ENCODE measurements at places on chromosomes 7 and 10. TPM values are rescaled to one million over a fixed set of nuclear protein-coding genes. Genes with fewer than 3 reads are reported as not detected.
A peak's percentile ranks its signal among the peaks of the same experiment; 100 is the strongest.

- DNase-seq = no peak
Observed at GRCh38 chr7:154906736-154907355, 96.1 kb downstream of the PAXIP1 start.

DNA sequence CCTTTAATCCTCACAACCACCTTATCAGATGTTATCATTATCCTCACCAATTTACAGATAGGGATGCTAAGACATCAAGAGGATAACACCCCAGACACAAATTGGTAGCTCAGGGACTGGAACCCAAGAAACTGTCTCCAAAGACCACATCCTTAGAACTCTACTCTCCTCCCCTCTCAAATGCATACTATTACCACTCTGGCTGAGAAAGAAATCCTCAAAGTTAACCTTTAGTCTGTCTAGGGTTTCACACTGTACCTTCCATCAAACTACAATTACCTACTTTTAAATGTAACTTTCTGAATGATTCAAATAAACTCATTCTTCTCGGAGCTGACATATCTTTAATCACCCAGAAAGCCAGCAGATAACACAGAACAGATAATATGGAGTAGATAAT is 6.6 kb downstream of the EZH2 start:
- DNase-seq = no peak

DNA sequence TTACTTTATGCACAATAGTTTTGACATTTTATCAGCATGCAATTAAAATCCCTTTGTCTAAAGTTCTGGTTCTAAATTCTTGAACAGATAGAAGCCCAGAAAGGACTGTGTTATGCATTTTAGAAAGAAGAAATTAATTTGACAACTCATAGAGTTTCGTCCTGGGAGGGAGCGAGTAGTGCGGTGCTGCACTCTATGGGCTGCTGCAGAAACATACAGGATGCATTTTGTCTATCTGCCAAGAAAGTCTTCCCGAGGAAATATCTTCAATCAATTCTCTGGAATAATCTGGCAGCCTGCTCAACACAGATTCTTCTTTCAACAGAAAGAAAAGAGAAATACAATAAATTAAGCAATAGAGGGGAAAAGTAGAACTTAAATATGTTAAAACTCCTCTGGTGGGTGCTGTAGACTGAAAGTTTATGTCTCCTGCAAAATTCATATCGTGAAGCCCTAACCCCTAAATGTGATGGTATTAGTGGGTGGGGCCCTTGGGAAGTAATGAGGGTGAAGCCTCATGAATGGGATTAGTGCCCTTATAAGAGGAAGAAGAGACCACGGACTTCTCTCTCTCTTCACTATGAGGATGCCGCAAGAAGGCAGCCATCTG is 39.0 kb upstream of the IFRD1 start:
- DNase-seq = no peak

DNA sequence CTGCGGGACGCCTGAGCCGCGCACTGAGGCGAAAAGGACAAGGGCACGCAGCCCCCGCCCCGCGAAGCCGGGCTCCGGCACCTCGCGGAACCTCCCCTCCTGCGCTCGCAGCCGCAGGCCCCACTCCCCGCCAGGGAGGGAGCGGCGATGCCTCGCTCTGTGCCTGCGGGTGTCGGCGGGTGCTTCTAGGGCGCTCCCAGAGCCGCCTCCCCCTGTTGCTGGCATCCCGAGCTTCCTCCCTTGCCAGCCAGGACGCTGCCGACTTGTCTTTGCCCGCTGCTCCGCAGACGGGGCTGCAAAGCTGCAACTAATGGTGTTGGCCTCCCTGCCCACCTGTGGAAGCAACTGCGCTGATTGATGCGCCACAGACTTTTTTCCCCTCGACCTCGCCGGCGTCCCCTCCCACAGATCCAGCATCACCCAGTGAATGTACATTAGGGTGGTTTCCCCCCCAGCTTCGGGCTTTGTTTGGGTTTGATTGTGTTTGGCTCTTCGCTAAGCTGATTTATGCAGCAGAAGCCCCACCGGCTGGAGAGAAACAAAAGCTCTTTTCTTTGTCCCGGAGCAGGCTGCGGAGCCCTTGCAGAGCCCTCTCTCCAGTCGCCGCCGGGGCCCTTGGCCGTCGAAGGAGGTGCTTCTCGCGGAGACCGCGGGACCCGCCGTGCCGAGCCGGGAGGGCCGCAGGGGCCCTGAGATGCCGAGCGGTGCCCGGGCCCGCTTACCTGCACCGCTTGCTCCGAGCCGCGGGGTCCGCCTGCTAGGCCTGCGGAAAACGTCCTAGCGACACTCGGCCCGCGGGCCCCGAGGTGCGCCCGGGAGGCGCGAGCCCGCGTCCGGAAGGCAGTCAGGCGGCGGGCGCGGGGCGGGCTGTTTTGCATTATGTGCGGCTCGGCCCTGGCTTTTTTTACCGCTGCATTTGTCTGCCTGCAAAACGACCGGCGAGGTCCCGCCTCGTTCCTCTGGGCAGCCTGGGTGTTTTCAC is 519 bp downstream of the ITGB8 start:
- DNase-seq = peak; percentile 91

DNA sequence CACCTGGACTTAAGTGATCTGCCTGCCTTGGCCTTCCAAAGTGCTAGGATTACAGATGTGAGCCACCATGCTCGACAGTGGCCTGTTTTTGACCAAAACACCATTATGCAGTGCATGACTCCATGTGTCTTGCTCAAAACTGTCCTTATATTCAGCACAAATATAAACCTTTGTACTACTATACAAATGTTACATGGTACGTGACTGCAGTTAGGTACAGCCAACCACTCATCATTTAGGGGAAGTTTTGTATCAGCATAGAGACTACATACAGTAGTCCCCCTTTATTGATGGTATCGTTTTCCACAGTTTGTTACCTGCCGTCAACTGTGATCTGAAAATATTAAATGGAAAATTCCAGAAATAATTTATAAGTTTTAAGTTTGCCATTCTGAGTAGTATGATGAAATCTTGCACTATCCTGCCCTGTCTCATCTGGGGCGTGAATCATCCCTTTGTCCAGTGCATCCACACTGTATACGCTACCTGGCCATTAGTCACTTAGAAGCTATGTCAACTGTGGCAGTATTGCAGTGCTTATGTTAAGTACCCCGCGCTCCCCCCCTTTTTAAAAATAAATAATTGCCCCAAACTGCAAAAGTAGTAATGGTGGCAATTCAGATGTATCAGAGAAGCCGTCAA is 23.3 kb upstream of the ZNF282 start:
- DNase-seq = peak; percentile 45

DNA sequence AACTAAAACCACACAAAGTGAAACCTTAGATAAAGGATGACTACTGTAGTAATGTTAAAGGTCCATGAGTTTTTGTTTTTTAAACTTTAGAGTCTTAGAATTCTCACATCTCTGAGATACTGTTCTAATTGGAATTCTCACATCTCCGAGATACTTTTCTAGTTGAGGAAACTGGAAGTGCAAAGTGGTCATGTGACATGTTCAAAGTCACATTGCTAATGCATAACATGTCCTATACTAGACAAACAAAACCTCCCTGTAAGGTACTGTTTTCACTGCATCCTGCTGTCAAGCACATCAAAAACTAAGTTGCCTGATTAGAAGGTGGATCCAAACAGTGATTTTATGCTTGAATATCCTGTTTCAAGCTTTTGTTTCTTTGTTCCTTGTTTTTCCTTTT is 13.9 kb downstream of the TAX1BP1 start:
- no peak for DNase-seq

GLCCI1 gene
- total RNA-seq = 9.1 TPM

PIP4K2A gene
- 65.7 TPM for total RNA-seq

PNLIPRP2 gene
- not detected for total RNA-seq

PTF1A gene
- total RNA-seq = not detected
